AG20443 (cell line): ENCODE measurements at places on chromosomes 2 and 18.

- DNase-seq, result peak; percentile 48
Observed at GRCh38 chr18:24488824-24489493, 28.5 kb downstream of the HRH4 start.

GRCh38 chr2:211351987-211352386 is 795.6 kb downstream of the CPS1 start:
- no peak for DNase-seq

- peak; percentile 76 for DNase-seq
Observed at GRCh38 chr18:23943903-23944624, 70.5 kb upstream of the TTC39C start.

DNA sequence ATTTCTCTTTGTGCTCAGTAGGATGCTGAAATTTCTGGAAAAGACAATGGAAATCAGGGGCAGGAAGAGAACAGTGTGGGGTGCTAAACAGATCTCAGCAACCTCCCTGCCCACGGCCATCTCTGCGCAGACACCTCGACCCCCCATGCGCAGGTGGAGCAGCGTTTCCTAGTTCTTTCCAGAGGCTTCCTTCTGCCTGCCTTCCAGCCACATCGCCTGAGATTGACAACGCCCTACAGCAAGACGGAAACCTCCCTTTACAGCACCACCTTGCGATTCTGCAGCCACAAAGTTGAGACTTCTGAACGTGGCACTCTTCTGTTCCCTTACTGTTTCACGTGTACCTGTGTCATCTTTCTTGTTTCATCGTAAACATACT is 31.4 kb upstream of the CASP8 start:
- DNase-seq, result no peak

DNA sequence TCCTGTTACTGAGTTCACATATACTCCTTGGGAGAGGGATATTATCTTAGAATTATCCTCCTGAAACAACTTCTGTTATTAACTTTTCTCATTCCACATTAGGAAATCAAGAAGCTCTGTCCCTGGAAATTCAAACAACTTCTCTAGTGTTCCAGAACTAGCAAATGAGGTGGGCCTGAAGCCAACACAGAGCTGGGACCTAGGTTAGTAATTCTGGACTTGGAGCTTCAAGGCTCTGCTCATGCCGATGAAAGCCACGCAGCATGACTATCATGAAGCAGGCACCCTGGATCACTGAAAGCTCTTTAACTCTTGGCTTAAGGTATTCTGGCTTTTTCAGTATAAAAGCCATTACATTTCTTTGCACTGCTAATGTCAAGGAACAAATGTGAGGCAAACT is 242.7 kb downstream of the TGIF1 start:
- no peak for DNase-seq

DNA sequence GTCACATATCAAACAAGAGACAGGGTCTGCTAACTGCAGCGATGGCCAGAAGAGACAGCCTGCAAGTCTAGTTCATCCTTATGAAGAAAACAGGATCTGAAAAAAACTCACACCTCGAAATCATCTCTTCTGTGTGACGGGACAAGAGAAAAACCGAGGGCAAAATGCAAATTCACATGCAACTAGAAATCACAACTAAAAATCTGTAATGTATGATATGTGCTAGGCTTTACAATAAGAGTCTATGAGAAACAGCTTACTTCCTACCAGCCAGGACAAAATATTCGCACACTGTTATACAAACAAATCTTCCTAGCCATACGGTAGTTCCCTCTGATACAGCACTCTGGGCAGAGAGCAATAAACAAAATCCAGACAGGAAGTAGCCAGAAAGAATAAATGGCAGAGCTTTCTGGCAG is 48.8 kb downstream of the ANKRD44 start:
- no peak for DNase-seq

- DNase-seq, result no peak
Observed at GRCh38 chr18:64245126-64245861, 96.4 kb upstream of the LINC00305 start.

DNA sequence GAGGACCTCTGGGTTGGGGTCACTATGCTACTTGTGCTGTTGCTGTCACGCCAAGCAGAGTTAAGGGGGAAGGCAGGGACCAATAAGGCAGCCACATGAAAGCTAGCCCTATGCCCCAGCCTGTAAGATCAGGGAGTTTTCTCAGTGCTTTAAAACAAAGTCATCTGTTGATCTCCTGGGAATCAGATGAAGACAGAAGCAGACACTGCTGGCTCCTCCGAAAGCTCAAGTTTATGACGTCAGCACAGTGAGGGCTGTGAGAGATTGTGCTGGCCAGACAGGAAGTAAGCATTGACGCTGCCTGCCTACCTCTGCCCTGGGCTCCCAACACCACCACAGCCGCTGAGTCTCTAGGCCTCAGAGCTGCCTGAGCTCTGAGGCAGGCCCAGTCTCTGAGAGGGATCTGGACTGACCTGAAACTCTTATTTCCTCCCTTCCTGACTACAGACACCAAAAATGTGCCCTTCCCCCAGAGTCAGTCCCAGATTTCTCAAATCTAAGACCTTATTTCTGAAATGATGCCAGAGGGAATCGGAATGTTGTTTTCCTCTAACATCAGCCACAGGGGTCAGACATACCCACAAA is 118.1 kb upstream of the EPAS1 start:
- peak; percentile 85 for DNase-seq

DNA sequence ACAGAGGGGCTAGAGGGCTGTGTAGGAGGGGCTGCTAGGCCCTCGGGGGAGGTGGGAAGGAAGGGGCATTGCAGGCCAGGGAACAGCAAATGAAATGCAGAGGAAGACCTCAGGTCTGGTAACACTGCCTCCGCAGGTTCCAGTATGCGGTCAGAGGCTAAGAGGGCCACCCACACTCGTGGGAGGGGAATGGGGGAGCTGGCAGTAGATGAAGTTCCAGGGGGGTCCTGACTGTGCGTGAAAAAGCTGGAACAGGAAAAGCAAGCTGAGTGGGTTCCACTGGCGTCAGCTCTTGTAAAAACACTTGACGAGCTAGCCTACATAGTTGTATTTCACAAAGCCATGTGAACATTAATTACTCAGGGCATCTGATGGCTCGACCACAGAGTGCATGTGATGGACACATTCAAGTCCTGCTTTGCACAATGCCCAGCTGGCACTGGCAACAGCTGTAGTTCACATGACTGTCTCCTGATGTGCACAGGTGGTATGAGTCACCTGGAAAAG is 29.0 kb upstream of the PTPN4 start:
- DNase-seq, result no peak

- no peak for DNase-seq
Observed at GRCh38 chr2:171551836-171552235, 29.6 kb downstream of the CYBRD1 start.

- no peak for DNase-seq
Observed at GRCh38 chr2:33278245-33278943, 198.1 kb upstream of the RASGRP3 start.

DNA sequence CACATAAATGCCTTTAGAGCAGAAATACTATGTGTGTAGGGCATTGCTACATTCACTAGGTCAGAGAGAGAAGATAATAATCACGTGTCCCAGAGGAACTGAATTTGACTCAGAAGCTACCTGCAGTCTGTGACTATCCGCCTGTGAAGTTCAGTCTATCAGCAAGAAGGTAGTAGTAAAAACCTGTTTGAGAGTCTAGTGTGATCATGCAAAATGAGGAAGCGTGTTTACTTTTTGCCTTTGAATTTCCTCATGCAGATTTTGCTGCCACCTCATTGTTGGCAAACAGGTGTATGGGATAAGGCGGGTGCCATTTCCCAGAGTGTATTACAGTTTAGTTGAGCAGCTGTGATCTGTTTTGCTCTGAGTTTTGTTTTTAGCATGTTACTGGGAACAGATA is 403.9 kb upstream of the FANCL start:
- DNase-seq, result no peak

GRCh38 chr2:240250985-240251847 is 110.8 kb upstream of the OTOS start:
- peak; percentile 97 for DNase-seq

DNA sequence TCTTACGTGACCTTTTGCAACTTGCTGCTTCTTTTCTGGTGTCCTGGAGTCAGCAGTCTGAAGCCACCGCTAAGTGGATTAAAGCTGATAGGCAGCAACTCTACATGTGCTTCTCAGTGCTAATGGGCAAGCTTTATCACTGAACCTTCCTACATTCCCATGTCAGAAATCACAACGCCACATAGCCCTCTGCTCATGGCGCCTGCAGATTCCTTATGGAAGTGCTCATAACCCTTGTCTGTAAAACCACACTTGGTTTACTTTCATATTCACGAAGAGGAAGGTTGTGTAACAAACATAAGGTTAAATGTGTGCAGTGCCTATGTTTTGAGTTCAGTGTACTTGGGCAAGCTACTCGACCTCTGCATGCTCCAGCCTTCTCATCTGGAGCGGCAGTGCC is 319.8 kb downstream of the FBXO15 start:
- DNase-seq, result no peak

DNA sequence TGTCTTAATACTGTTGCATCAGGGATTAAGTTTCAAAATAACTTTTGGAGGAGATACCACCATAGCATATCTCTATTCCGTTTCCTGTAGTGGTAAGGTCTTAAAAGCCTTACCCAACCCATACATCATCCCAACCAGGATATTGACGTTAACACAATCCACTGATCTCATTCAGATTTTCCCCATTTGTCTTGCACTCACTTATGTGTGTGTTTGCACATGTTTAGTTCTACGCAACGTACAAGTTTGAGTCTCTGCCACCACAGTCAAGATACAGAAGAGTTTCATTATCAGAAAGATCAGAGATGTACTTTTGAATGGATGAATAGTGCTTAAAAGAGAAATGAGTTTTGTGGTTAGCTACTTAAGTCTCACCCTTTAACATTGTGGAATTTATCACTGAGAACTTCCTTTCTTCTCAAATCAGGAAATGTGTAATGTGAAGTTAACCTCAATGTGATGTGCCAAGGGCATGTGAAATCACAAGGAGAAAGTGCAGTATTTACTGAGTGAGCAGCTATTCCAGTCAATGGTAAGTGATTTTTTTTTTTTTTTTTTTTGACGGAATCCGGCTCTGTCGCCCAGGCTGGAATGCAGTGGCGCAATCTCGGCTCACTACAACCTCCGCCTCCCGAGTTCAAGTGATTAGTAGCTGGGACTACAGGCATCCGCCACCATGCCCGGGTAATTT is 69.2 kb upstream of the EPHA4 start:
- no peak for DNase-seq

DNA sequence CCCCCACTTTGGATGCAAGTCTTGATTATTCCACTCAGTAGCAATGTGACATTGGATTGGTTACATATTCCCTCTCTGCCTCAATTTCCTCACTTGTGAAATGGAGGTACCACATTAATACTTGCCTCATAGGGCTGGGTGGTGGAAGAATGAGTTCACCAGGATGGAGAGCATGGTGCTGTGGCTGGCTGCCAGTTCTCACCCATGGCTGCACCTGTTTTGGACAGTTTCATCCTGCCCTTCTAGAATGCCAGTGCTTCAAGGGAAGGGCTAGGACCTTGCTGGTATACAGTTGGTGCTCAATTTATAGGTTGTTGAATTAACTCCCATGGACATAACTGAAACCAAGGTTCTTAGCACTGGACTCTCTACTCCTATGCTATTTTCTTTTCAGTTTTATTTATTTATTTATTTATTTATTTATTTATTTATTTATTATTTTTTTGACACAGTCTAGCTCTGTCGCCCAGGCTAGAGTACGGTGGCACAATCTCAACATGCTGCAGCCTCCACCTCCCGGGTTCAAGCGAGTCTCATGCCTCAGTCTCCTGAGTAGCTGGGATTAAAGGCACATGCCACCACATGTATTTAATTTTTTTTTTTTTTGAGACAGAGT is 5.3 kb upstream of the SH3RF3 start:
- DNase-seq, result no peak

GRCh38 chr2:10269711-10270610 is 32.7 kb upstream of the HPCAL1 start:
- DNase-seq, result no peak
